ENCODE measurements at places on chromosomes 4 and X.

DNA sequence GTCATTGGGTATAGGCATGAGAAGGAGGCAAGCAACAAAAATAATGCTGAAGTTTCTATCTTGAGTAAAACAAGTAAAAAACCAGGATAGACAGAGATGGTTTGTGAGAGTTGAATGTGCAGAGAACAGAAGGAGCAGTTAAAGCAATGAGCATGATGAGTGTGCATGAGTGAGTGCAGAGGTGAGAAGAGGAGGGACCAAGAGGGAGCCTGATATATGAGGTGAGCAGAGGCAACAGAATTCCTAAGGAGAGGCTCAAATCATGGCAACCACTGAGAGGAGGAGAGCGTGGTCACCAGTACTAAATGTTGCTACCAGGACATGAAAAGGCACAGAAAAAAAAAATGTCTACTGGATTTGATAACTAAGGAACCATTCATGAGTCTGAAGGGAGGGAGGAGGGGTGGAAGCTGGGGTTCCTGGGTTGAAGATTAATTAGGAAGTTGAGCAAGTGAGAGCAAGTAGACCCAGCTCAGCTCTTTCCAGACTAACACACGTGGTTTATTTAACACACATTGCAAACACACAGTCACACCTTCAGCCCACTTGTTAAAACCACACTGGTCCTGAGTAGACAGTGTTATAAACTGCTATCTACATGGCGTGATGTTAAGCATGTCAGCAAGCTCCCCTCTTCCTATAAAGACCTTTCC, 69.0 kb upstream of the IQCM start:
- no peak for DNase-seq

- DNase-seq, result no peak
Observed at GRCh38 chrX:104255465-104255864, 732 bp upstream of the ESX1 start.

GRCh38 chrX:46575991-46576392, 2.4 kb downstream of the CHST7 start:
- no peak for DNase-seq

GRCh38 chr4:2186133-2186864, 55.6 kb downstream of the HAUS3 start:
- DNase-seq, result no peak

GRCh38 chrX:70470850-70471289, 26.2 kb downstream of the DLG3 start:
- no peak for DNase-seq

DNA sequence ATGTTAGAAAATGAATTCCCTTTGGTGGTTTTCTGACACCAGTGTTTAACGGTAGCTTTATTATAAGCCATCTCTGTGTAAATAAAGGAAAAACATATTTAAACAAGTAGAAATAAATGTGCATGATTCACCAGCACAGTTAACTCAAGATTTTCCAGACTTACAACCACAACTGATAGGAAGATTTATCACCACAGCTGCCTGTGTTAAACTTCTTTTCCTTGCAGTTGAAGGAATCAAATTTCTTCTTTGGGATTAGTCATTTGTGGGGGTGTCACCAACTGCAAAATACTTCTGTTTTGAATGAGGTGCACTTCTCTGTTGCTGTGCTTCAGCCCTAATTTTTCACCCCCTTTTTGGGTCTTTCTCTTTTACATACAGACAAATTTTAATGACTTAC, 128.1 kb upstream of the STK26 start:
- DNase-seq, result no peak

DNA sequence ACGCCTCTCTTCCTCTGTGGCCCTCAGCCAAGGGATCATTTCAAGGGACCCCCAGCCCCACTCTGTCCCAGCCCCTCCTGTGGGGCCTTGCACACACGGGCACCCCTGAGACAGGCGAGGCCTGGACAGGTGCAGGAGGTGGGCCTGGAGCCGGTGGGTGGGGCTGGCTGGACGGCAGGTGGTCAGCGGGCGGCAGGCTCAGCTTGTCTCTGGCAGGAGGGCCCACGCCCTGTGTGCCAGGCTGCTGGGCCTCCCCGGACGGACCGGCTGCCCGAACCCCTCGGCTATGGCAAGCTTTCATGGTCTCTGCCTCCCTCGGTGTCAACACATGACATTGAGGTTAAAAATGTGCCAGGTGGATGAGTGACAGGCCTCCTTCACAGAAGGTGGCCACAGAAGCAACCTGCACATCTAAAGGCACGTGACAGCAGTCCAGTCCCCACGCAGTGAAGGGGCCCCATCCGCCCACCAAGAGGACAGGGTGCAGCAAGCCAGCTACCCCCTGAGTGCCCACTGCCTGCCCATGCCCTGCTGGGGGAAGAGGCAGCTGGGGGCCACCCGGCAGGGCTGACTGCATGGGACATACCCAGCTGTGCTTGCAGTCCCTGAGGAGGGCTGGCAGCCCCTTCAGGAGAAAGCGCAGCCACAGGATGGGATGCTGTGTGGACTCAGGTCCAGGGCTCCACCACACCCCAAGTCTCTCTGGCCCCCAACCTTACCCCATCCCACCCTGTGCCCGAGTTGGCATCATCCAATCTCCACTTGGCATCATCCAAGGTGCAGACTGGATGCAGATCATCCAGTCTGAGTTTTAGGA, 109.3 kb downstream of the FAM53A start:
- no peak for DNase-seq

- DNase-seq, result no peak
Observed at GRCh38 chr4:6443035-6444023, 29.1 kb downstream of the PPP2R2C start.

- DNase-seq, result no peak
Observed at GRCh38 chr4:8727546-8728510, 135.3 kb downstream of the CPZ start.

- DNase-seq, result no peak
Observed at GRCh38 chr4:84070289-84070688, 428.8 kb downstream of the NKX6-1 start.

DNA sequence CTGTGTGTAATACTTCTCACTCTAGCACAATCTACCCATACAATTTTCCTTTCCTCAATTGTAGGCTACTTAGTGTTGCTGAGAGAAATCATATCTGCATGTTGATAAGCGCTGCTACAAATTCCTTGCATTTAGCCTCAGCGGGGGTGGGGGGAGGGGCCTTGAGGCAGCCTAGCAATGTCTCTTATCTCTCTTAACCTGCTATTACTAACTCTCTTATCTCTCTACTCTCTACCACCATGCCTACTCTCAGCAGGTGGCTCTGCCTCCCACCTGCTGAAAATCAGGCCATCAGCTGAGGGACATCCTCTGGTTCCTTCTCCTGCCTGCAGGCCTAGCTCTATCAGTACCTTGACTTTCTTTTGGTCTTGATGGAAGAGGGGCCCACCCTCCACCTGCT, 98.9 kb downstream of the GPR82 start:
- no peak for DNase-seq

- DNase-seq, result no peak
Observed at GRCh38 chr4:28479666-28480065, 1619.0 kb downstream of the STIM2 start.

DNA sequence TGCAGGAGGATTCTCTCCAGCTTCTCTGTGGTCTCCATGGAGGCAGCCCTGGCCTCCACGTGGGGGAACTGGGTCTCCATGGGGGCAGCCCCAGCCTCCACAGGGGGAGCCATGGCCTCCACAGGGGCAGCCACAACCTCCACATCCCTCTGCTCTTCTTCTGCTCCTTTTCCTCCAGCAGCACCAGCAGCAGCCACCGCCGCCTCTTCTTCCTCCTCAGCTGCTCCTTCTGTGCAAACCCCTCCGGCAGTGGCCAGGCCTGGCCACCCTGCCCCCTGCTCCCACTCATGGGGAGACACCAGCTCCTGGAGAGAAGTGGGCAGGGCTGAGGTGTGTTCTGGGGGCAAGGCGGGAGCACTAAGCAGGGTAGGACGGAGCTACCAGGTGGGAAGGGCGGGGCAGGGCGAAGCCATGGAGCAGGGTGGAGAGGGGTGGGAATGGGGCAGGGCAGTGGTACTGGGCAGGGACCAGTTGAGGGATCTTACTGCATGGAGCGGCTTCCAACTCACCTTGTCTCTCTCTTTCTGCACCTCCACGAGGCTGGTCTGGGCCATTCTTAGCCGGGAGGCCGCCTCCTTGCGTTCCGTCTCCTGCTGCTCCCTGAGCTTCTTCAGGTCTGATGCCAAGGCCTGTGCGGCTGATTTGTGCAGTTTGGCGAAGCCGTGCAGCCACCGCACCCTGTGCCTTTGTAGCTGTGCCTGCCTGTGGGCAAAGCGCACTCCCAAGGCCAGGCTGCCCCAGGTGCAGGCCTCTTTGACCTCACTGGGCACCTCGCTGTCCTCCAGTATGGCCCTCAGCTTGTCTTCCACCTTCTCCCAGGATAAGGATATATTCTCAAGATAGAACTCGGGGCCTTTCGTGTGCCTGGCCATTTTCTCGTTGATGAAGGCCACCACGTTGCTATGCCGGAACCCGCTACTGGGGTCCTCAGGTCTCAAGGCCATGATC, 766 bp downstream of the TEX13A start:
- no peak for DNase-seq

GRCh38 chr4:113958766-113959538, 20.5 kb downstream of the ARSJ start:
- no peak for DNase-seq

- DNase-seq, result no peak
Observed at GRCh38 chr4:176309046-176309445, 10.7 kb upstream of the SPCS3 start.

DNA sequence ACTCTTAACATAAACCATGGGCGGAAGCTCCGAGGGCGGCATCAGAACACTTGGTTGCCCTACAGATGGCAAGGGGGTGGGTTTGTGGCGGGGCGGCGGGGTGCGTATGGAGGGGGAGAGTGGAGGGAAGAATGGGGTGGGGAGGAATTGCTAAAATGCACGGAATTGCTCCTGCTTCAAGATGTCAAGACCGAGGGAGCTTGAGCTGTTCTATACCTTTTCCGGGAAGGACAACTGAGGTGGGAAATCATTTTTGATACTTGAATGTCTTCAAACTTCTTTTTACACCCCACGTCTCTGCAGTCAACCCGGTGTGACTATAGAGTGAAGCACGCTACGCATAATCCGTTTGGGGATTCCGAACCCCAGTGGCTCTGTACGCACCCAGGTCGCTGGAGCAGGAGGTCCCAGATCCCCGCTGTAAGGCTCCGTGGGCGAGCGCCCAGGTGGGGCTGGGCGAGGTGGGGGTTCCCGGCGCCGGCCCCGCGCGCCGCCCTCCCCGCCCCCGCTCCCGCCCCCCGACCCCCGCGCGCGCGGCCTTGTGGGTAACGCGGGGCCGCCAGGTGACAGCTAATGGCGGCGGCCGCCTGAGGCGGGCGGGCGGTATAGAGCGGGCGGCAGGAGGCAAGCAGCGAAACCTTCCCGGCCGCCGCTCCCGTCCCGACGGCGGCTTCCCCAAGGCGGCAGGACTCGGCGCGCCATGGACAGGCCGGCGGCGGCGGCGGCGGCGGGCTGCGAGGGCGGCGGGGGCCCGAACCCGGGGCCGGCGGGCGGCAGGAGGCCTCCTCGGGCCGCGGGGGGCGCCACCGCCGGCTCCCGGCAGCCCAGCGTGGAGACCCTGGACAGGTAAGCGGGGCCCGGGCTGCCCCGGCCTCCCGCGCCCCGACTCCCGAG, at the start of gene MTMR1:
TSS of gene MTMR1 (plus strand) at position 566 of the 894 bp plus-strand sequence. CDS start at position 701, 135 bp downstream.
- DNase-seq, result no peak

GRCh38 chr4:26238778-26239679, 81.8 kb upstream of the RBPJ start:
- no peak for DNase-seq

DNA sequence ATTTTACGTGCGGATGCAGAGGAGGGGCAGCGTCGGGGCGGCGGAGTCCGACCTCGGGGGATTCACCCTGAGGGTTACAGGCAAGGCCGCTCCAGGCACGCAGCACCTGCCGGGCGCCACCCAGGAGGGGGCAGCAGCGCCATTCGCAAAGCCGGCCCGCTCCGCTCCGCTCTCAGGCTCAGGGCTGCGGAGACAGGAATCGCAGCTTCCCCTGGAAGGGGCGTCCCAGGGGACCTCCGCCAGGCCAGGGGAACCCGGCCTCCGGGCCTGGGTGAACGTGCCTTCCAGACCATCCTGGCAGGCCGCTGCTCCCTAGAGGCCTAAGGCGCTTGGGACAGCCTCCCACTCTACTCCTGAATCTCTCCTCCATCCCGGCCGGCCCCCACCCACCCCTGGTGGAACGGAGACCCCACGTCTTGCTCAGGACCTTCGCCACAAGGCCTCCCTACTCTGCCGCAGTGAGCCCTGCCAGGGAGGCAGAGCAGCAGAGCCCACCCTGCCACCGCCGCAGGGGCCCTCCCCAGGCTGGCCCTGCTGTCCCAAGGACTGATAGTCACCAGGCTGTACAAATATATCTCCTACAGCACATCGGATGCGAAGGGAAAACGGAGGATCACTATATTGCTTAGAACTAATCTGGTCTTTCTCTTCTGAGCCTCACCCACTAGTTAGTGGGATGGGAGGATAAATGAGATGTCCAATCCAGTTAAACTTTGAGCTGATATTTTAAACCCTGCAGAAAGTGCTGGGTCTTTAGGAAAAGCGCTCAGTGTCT, 115.0 kb downstream of the SMIM20 start:
- DNase-seq, result no peak

DNA sequence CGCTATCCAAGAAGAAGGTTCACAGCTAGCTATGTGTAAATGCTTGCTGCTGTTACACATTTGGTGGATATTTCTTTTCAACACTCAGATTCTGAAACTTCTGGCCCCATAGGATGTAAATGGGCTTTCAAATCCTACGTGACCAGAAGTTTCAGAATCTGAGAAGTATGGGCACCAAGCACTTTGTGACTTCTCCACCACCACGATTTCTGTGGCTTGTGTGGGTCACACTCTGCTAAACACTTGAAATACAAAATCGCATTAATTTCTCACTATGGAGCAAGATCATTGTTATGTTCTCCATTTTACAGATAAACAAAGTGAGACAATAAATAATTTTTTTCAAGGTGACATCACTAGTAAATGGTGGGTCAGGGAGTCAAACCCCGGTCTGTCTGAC, 259.4 kb upstream of the JADE1 start:
- no peak for DNase-seq

- no peak for DNase-seq
Observed at GRCh38 chr4:17851959-17852358, 41.2 kb downstream of the NCAPG start.

- DNase-seq, result no peak
Observed at GRCh38 chrX:7059214-7059838, 88.2 kb upstream of the STS start.

- no peak for DNase-seq
Observed at GRCh38 chrX:46643636-46644035, 70.1 kb downstream of the CHST7 start.

DNA sequence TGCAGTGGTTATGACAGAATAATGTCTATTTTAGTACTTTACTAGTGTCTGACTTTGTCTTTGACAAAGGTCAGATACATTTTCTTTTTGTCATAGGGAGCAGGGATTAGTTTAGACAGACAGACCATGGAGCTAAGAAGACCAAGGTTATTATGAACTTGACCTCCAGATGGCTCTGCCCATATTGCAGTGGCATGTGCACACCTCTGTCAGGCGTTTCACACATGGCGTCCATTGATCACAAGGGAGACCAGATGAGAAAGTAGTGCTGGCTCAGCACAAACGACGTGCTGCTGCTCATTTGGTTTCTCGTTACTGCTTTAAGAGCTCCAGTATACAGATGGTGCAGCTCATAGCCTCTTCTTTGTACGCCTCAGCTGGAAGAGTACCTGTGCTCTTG, 56.3 kb upstream of the HPSE start:
- DNase-seq, result no peak

- no peak for DNase-seq
Observed at GRCh38 chrX:105553118-105553517, 269.2 kb upstream of the NRK start.
